Memory B cell (primary cell): ENCODE measurements at places on chromosomes 11 and 22.

- H3K4me1 ChIP-seq = no peaks in the 10 kb centered on the region
- no peaks in the 10 kb centered on the region for H3K36me3 ChIP-seq
- H3K27ac ChIP-seq = no peak overlapping the region
Measured at GRCh38 chr11:113645593-113646349, 60.3 kb downstream of the TMPRSS5 start.

GRCh38 chr11:68261749-68262543 lies 9.8 kb downstream of the C11orf24 start:
- H3K36me3 ChIP-seq = peaks cover 27% of the 10 kb centered on the region
- H3K27ac ChIP-seq = no peak overlapping the region
- no peak overlapping the region for H3K4me3 ChIP-seq
- no peaks in the 10 kb centered on the region for H3K27me3 ChIP-seq
- DNase-seq = no peak

DNA sequence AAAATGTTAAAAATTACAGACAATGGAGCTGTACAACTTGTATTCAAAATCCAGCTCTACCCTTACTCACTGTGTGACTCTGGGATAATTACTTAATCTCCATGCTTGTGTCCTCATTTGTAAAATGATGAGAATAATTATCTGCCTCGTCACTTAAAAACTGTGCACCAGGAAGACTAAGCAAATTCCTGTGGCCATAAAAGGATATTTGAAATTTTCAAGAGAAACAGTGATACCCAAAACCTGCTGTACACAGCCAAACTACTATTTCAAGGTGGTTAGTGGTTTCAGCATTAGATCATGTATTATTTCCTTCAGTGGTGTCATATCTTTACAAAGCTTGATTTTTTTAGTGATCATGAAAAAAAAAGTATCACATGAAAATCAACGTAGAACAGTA lies 136.9 kb downstream of the METTL15 start:
- no peak overlapping the region for H3K4me3 ChIP-seq
- peaks cover 25% of the 10 kb centered on the region for H3K36me3 ChIP-seq
- H3K4me1 ChIP-seq = peaks cover 3% of the 10 kb centered on the region

- peak; percentile 58 for DNase-seq
- peak overlapping the region; percentile 79 for H3K4me3 ChIP-seq
- H3K27ac ChIP-seq = no peak overlapping the region
- peaks cover 20% of the 10 kb centered on the region for H3K4me1 ChIP-seq
- peaks cover 1% of the 10 kb centered on the region for H3K36me3 ChIP-seq
- peaks cover 30% of the 10 kb centered on the region for H3K27me3 ChIP-seq
Measured at GRCh38 chr11:75428281-75428724, 4.7 kb downstream of the KLHL35 start.

- peaks cover 5% of the 10 kb centered on the region for H3K4me1 ChIP-seq
- H3K27me3 ChIP-seq = peaks cover 28% of the 10 kb centered on the region
- DNase-seq = no peak
- H3K4me3 ChIP-seq = no peak overlapping the region
Measured at GRCh38 chr11:46335890-46336562, 11.2 kb upstream of the DGKZ start.

DNA sequence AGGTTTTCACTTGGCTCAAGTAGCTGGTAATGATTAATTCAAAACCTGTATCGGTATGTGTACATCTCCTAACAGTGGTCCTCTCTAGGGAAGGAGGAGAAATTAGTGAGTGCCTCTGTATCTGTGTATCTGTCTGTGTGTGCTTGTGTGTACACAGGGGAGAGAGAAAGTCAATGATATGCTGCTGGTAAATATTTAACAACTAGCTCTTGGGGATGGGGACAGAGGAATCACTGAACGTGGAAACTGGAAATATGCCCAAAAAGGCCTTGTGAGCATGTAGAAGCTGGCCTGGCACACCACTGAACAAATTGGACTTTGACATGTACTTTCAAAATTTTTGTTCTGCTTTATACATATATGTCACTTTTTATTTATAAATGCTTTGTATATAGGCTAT lies 214.0 kb upstream of the SYN3 start:
- no peaks in the 10 kb centered on the region for H3K27me3 ChIP-seq
- H3K4me3 ChIP-seq = peak overlapping the region; percentile 40
- no peak for DNase-seq
- peaks cover 44% of the 10 kb centered on the region for H3K4me1 ChIP-seq
- peaks cover 7% of the 10 kb centered on the region for H3K36me3 ChIP-seq
- H3K27ac ChIP-seq = peak overlapping the region; percentile 95

DNA sequence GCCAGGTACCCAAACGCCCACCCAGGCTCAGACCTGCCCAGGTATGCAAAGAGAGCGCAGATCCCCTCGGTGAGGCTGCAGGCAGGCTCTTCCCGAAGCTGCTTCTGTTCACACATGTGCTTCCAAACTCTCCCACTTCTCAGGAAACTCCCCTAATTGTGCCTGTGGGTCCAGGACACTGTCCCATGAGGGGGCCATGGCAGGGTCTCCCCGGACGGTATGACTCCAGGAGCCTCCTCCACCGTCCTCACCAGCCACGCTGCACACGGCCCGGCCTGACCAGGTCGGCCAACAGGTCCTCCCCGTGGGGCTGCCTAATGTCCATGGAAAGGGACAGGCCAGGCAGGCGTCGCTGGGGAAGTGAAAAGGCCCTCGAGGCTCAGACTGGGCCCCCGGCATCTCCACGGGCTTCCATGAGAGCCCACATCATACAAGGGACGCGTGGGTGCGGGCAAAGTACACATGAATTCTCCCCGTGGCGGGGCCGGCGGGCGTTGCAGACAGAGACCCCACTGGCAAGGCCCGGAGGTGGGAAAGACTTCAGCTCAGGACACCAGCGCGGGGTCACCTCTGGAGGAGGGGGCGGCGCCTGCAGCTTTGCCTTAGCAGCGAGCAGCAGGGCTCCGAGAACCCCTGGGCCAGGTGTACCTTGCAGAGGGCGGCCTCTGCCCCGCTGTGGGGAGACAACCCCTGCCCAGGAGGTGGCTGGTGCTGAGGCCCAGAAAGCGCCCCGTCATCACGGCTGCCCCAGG lies 526.1 kb downstream of the BRD1 start:
- H3K4me1 ChIP-seq = no peaks in the 10 kb centered on the region
- H3K27me3 ChIP-seq = peaks cover 12% of the 10 kb centered on the region
- no peak overlapping the region for H3K27ac ChIP-seq
- H3K4me3 ChIP-seq = no peak overlapping the region
- H3K36me3 ChIP-seq = no peaks in the 10 kb centered on the region

- no peaks in the 10 kb centered on the region for H3K36me3 ChIP-seq
- no peak for DNase-seq
- no peak overlapping the region for H3K27ac ChIP-seq
- H3K4me1 ChIP-seq = no peaks in the 10 kb centered on the region
Measured at GRCh38 chr11:134901955-134902918, 490.2 kb upstream of the B3GAT1 start.

DNA sequence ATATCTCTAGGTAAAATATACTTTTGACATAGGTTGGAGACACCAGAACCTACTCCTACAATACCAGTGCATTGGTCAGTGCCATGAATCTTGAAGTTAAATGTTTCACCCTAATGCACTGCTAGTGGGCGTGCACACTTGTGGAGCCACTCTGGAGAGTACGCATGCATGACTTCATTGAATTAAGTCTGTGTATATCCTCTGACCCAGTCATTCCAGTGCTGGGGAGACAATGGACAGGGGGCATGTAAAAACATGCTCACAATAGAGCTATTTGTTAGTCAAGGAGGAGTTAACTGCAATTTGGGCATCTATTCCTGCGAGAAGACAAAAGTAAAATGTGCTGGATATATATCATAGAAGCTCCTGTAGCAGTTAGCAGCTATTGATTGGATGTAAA lies 335.4 kb upstream of the NCAM1 start:
- H3K36me3 ChIP-seq = no peaks in the 10 kb centered on the region
- H3K4me3 ChIP-seq = no peak overlapping the region
- peaks cover 5% of the 10 kb centered on the region for H3K27me3 ChIP-seq
- no peak overlapping the region for H3K27ac ChIP-seq

- H3K4me3 ChIP-seq = no peak overlapping the region
- H3K27ac ChIP-seq = no peak overlapping the region
- H3K36me3 ChIP-seq = no peaks in the 10 kb centered on the region
- no peak for DNase-seq
Measured at GRCh38 chr22:24474649-24475255, 20.4 kb upstream of the UPB1 start.

- H3K36me3 ChIP-seq = no peaks in the 10 kb centered on the region
- peaks cover 7% of the 10 kb centered on the region for H3K27me3 ChIP-seq
- H3K4me3 ChIP-seq = no peak overlapping the region
- no peak for DNase-seq
- H3K4me1 ChIP-seq = peaks cover 4% of the 10 kb centered on the region
- no peak overlapping the region for H3K27ac ChIP-seq
Measured at GRCh38 chr11:11320825-11321224, 32.2 kb downstream of the CSNK2A3 start.

DNA sequence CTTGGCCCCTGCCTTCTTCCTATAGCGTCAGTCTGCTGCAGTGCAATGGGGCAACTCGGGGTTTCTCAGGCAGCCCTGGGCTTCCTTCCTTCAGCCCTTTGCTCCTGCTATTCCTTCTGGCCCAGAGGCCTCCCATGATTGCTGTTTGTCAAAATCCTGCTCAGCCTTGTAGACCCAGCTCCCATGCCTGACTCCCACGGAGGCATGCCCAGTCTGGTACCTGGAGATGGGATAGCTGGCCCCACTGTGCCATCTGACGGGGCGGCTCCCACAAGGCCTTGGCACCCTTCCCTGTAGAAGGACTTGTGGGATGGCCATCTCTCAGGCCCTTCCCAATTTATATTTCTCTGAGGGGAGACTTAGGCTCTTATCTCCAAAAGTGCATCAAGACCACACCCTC lies 590 bp upstream of the CD6 start:
- peaks cover 6% of the 10 kb centered on the region for H3K27me3 ChIP-seq
- H3K4me1 ChIP-seq = peaks cover 23% of the 10 kb centered on the region
- peak overlapping the region; percentile 75 for H3K4me3 ChIP-seq
- DNase-seq = no peak
- peaks cover 3% of the 10 kb centered on the region for H3K36me3 ChIP-seq

GRCh38 chr11:129315781-129316579 lies 59.7 kb upstream of the BARX2 start:
- H3K27ac ChIP-seq = no peak overlapping the region
- no peaks in the 10 kb centered on the region for H3K36me3 ChIP-seq
- H3K27me3 ChIP-seq = no peaks in the 10 kb centered on the region
- H3K4me1 ChIP-seq = peaks cover 3% of the 10 kb centered on the region

- no peaks in the 10 kb centered on the region for H3K36me3 ChIP-seq
- no peaks in the 10 kb centered on the region for H3K4me1 ChIP-seq
- DNase-seq = no peak
- no peak overlapping the region for H3K27ac ChIP-seq
Measured at GRCh38 chr11:28529540-28530410, 421.6 kb downstream of the METTL15 start.

DNA sequence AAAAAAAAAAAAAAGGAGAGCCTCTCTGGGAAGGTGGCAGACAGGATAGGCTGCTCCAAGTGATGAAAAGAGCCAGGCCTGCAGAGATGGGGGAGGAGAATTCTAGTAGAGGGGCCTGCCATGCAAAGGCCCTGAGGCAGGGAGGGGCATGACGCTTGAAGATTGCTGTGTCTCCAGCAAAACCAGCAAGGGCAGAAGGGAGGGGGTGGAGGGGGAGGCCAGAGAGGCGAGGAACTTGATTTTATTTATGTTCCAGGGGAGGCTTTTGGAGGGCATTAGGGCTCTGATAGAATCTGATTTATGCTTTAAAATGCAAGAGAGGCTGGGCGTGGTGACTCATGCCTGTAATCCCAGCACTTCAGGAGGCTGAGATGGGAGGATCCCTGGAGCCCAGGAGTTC lies 16.7 kb upstream of the PACSIN2 start:
- no peaks in the 10 kb centered on the region for H3K36me3 ChIP-seq
- H3K27ac ChIP-seq = no peak overlapping the region
- H3K4me3 ChIP-seq = no peak overlapping the region
- DNase-seq = no peak
- H3K27me3 ChIP-seq = peaks cover 6% of the 10 kb centered on the region
